NCI-H1436 (cell line): ENCODE measurements at places on chromosomes 5 and 9.

GRCh38 chr9:134304690-134305089 lies 21.6 kb upstream of the RXRA start:
- peak; percentile 97 for DNase-seq

DNA sequence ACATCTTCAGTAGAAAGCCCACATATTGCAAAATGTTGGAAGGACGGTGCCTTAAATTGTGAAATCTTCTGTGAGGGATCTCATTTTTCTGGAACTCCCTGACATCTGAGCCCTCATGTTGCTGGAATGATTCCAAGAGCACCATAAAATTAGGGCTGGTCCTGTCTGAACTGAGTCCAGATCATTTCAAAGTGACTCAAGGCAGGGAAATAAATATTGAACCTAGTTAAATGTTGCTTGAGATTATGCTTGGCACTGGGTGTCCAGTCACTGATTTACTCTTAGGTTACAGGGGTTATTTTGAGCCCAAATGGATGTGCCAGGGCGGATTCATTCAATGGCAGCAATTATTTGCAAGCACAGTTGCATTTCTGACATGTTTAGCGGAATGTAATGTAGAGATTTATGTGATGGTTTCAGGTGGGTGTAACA lies 437.0 kb downstream of the PIK3R1 start:
- no peak for DNase-seq

DNA sequence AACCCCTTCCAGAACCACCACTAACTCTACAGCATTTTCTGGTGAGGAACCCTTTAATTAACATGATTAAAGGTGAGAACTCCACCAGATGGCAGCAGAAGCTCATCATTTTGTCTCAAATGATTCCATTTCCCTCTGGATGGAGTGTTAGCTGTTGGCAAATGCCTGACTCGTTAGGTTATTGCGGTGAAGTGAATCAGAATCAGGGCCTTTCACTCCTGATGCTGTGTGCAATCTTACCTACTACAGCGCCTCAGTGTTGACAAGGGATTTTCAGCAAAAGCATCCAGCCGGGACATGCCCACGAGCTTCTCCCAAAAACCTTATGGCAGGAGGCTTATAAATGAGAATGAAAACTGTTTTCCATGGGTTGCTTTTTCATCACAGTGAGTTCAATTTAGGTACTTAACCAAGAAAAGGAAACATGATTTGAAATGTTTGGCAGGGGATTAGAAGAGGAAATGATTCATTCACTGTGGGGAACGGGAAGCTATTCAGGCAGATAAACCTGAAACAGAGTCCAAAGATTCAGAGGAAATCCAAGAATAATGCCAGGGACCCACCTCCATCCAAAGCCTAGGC lies 48.0 kb upstream of the CAST start:
- DNase-seq: peak; percentile 75

DNA sequence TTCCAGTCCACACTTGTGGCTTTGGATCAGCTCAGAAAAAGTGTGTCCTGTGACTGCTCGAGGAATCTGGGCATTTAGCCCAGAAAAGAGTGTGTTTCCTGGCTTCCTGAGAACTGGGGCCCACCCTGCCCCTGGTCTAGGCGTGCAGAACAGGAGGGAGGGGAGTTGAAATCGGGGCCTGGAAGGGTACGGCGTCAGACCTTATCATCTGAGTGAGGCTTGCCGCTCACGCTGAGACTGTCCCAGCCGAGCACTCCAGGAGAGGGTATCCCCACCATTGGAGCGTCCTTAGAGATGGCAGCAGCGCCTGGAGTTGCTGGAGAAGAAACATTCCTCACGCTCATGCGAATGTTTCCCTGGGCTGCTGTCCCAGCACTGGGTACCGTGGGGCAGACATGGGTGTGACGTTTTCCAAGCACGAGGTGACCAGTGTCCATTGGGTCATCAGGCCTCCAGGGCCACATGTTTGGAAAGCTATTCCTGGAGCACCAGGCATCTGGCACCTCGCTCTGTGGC lies 22.5 kb downstream of the NEK6 start:
- no peak for DNase-seq

- DNase-seq: no peak
Measured at GRCh38 chr9:135502873-135503321, 2.4 kb downstream of the MRPS2 start.

- DNase-seq: no peak
Measured at GRCh38 chr5:72328172-72328571, 8.0 kb downstream of the PTCD2 start.

GRCh38 chr5:92163906-92164305 lies 780.8 kb upstream of the ARRDC3 start:
- no peak for DNase-seq
